ENCODE measurements at places on chromosomes 1 and 21.

DNA sequence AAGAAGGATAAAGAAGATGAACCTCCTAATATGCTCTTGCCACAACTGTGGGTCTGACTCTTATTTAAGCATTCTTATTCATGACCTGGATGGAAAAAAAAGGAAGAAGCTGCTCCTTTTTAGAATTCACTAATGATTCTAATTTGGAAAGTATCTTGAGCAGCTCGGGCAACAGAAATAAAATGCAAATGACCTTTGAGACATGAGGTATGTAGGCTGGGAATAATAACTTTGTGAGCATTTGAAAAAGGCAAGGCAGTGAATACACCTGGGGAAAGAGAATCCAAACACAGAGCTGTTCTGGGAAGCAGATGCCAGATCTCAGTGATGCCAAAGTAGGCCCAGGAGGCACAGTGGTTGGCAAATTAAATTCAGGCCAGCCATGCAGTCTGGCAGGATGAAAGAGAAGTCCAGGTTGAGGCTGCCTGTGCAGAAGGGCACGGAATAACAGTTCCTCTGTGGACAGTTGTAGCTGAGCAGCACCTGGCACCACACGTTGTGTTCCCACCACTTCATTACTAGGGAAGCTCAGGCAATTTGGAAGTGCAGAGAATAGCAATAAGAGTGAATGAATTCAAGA, 320.8 kb upstream of the ST6GALNAC5 start:
- no peak for DNase-seq

GRCh38 chr1:44239961-44240371, 26.7 kb downstream of the DMAP1 start:
- no peak for DNase-seq

GRCh38 chr1:79052829-79053449, 46.4 kb upstream of the ADGRL4 start:
- DNase-seq = no peak

DNA sequence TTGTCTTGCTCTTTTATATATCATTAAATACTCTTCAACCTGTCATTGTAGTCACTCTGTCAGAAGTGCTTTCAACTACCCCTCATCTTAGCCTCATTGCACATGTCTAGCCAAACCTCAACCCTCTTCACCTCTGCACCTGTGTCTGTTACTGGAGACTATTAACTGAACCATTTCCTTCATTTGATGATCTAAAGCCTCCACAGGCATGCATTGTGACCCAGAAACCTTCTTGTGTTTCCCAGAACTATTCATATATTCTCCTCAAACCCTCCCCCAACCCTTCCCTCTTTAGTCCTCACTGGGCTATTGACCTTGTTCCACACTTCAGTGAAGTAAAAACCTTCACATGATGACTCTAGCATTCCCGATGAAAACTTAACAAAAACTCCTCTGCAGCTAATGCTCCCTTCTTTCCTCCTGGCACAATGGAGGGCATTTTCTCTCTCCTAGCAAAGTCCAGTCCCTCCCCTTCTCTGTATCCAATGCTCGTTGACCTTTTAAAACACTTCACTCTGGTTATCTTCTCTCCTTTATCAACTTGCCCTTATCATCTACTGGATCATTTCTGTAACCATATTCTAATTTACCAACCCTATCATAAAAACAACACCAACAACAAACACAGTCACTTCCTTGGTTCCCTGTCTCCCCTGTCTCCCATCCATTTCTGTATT, 86.1 kb downstream of the BACH1 start:
- DNase-seq = no peak

DNA sequence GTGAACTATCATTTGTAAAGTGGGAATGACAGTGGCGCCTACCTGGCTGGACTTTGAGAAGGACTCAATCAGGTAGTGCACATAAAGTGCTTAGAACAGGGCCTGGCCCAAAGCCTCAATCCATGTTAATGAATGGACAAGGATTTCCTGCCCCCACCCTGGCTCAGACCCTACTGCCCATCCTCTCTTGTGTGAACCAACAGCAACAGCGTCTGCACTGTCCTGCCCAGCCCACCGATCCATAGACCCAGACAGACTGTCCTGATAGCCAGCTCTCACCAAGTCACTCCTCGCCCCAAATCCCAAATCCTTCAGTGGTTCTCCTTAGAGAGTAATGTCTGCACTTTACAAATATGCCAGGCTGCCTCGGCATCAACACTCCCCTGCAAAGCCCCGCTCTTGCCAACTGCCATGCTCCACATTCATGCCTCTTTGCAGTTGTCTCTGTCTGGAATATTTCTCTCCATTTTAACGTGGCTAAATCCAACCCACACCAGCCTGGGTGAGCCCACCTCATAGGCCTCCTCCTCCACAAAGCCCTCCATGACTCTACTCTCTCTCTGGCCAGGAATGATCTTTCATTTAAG, 157.6 kb upstream of the EDN2 start:
- DNase-seq = no peak

DNA sequence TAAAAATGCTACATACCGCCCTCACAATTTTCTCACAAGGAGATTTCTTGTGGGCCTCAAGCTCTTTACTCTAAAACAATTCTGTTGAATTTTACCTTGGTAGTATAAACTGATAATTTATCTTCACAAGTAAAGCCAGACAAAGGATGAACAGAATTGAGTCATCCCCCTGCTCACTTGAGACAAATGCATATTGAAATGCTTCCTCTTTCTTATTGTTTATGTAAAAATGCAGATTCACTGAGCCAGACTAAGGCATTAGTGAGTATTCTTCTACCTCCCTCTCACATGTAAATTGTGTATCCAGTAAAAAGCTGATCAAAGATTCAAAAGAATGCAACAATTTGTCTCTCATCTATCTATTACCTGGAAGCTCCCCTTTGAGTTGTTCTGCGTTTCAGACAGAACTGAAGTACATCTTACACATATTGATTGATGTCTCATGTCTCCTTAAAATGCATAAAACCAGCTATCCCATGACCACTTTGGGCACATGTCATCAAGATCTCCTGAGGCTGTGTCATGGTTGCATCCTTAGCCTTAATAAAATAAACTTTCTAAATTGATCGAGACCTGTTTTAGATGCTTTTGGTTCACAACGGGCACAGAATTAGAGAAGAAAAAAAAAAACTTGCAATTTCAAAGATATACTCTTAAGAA, 743.1 kb upstream of the B3GALT2 start:
- DNase-seq = no peak

DNA sequence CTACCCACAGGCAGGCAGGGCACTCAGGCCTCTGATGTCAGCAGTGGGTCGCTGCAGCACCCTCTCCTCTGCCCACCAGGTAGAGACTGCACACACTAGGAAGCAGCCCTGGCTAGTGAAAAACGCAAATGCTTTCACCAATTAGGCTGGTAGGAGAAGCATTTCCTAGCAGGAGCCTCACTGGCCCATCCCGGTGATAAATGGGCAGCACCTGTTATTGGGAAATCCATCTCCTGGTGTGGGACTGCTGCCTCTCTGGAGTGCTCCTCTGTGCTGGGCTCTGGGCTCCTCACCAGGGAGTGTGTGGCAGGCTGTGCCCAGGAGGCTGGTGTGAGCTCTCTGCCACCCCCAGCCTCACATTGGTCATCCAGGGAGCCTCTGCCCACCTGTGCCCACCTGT, 28.6 kb downstream of the LRP8 start:
- DNase-seq = no peak

DNA sequence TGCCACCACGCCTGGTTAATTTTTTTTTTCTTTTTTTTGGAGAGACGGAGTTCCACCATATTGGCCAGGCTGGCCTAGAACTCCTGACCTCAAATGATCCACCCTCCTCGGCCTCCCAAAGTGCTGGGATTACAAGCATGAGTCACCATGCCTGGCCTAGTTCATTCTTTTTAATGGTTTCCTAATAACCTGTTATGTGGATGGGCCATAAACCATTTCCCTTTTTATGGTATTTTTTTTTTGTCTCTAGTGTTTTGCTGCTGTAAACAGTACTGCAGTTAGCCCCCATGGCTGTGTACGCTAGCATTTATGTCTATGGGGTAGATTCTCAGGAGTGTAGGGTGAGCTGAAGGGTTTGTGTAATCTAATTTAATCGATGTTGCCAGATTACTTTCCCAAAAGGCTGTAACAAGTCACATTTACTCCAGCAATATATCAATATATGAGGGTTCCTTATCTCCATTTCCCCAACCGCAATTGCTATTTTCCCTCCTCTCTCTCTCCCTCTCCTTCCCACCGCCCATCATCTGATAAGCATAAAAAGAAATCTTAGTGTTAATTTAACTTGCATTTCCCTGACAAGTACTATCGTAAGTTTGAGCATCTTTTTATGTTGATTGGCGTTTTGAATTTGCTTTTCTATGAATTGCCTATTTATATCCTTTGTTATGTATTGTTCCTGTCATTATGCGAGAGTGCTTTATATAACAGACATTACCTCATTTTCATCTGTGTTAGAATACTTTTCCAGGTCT, 28.7 kb downstream of the RCSD1 start:
- DNase-seq = no peak
